ENCODE measurements at places on chromosomes 4 and X.

DNA sequence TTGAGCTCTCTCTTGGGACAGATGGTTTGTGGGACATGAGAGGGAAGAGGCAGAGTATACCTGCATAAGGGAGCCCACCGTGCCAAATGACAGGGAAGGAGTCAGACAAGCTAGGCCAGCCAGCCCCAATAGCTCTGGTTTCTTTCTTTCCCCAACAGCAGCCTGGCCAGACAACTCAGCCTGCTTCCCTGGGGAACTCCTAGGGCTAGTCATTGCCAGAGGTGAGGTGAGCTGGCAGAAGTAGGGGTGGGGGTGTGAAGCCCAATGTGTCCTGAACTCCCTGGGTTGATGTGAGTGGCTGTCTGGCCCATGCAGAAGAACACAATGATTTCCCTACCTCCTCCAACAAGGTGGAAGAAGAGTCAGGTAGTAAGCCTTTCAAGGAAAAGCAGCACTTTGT, 135.5 kb downstream of the AMMECR1 start:
- no peaks in the 10 kb centered on the region for H3K27me3 ChIP-seq
- peaks cover 14% of the 10 kb centered on the region for H3K36me3 ChIP-seq
- no peak overlapping the region for H3K4me3 ChIP-seq
- peaks cover 8% of the 10 kb centered on the region for H3K4me1 ChIP-seq
- no peak overlapping the region for H3K27ac ChIP-seq

GRCh38 chr4:101037938-101038413, 309.4 kb downstream of the PPP3CA start:
- DNase-seq, result no peak
- H3K27me3 ChIP-seq, result no peaks in the 10 kb centered on the region
- H3K36me3 ChIP-seq, result no peaks in the 10 kb centered on the region
- H3K4me3 ChIP-seq, result no peak overlapping the region
- peak overlapping the region; percentile 8 for H3K27ac ChIP-seq
- peaks cover 24% of the 10 kb centered on the region for H3K4me1 ChIP-seq

GRCh38 chrX:136126371-136126770, 21.0 kb upstream of the FHL1 start:
- DNase-seq, result no peak
- H3K4me3 ChIP-seq, result no peak overlapping the region
- no peaks in the 10 kb centered on the region for H3K36me3 ChIP-seq
- H3K27ac ChIP-seq, result no peak overlapping the region
- H3K27me3 ChIP-seq, result peaks cover 2% of the 10 kb centered on the region

DNA sequence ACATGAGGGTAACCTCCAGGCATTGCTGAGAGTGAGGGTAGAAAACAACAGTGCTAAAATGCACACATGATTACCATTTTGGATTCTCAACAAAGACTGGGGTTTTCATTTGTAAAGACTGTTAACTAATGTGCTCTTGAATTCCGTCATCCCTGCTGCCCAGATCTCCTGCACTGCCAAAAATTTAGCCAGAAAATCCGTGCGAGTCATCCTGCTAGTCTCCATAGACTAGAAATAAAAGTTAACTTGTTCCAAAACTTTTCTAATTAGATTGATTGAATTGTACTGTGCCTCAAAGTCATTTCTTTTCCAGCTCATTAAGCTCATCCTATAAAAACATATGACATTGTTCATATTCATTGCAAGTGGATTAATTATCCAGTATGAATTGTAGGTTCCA, 99.8 kb downstream of the ARSF start:
- no peak for DNase-seq
- H3K36me3 ChIP-seq, result no peaks in the 10 kb centered on the region
- no peaks in the 10 kb centered on the region for H3K27me3 ChIP-seq
- H3K27ac ChIP-seq, result no peak overlapping the region
- peaks cover 14% of the 10 kb centered on the region for H3K4me1 ChIP-seq
- no peak overlapping the region for H3K4me3 ChIP-seq

GRCh38 chr4:94621491-94622080, 136.2 kb upstream of the BMPR1B start:
- DNase-seq, result no peak
- no peak overlapping the region for H3K27ac ChIP-seq
- peaks cover 14% of the 10 kb centered on the region for H3K36me3 ChIP-seq
